Left hindlimb (tissue), 1 donor: ENCODE measurements at places on chromosomes 5 and 9.

GRCh38 chr5:124274949-124275348 lies 471.5 kb downstream of the ZNF608 start:
- no peak for DNase-seq

GRCh38 chr5:124538191-124538590 lies 208.2 kb downstream of the ZNF608 start:
- no peak for DNase-seq

GRCh38 chr9:87387351-87388011 lies 110.2 kb upstream of the DAPK1 start:
- no peak for DNase-seq

DNA sequence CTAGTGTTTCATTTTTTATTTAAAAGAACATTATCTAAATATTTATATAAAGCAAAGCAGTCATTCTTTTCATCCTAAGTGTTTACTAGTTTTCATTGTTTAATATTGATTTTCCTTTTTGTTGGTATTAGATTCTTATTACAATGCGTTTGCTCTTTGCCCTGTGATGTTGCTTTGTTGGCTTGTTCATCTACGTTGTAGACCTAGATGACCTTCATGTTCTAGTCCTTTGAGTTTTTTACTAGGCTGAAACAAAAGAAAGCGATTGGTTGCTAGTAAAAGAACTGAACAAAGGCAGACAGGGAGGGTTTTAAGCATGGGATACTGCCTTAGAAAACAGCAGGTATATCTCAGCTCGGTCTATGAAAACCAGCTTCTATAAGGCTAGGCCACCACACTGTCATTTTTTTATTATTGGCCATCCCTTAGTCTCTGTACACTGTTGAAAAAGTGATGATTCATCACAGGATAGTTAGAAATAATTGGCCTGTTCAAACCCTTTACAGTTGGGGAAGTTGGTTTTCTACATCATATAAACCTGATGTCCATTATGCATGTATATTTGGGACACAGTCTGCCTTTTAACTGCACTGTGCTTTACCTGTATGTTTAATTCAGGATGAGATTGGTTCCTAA lies 119.0 kb downstream of the ZCCHC7 start:
- no peak for DNase-seq

DNA sequence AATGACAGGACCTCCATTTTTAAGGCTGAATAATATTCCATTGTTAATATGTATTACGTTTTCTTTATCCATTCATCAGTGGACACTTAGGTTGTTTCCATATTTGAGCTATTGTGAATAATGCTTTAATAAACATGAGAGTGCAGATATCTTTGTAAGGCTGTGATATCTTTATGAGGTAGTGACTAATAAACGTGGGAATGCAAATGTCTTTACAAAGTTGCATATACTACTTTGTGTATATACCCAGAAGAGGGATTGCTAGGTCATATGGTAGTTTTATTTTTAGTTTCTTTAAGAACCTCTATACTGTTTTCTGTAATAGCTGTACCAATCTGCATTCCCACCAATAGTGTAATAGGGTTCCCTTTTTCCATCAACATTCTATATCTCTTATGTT lies 148.7 kb downstream of the FOCAD start:
- DNase-seq: no peak

DNA sequence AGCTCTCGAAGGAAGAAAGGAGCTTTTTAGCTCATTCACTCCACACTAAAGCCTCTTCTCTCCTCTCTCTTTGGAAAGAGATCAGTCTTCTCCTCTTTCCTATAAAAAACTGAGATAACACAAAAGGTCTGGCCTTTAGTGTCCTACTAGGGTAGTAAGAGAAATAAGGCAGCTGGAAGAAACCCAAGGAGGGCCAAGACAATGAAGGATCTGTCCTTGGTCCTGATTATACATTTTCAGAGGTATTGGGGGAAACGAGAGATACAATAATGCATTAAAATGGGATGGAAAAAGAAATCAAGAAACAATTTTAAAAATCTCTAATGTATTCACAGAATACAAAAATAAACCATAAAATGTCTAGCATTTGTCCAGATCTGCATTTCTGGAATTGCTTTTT lies 184.0 kb downstream of the SLF1 start:
- no peak for DNase-seq

- DNase-seq: peak; percentile 90
These were observed 39.6 kb downstream of the RXRA start for GRCh38 chr9:134365791-134366222.

DNA sequence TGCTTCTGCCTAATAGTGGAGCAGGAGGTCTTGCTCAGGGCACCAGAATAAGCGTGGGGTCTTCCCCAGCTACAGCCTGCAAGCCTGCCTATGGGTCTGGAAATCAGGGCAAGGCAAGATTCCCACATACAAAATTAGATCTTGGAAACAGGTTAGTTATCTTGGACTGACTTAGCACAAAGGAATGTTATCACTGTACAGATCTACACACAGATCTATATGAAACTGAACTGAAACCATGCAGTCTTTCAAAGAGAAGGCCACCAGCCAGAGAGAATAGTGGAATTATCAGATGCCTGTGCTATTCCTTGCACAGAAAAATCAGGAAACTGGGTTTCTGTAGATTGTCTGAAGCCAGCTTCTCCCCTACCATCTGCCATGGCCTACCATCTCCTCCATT lies 585.7 kb downstream of the ACTL7B start:
- no peak for DNase-seq

- no peak for DNase-seq
These were observed 51.9 kb upstream of the ZSWIM6 start for GRCh38 chr5:61280205-61280604.

- DNase-seq: no peak
These were observed 300.7 kb upstream of the FTMT start for GRCh38 chr5:121550989-121551388.

- no peak for DNase-seq
These were observed 8.7 kb downstream of the GAPT start for GRCh38 chr5:58499941-58500340.

- no peak for DNase-seq
These were observed 53.3 kb downstream of the SAR1B start for GRCh38 chr5:134579284-134579771.

- DNase-seq: no peak
These were observed 20.6 kb upstream of the TPD52L3 start for GRCh38 chr9:6307551-6308096.

GRCh38 chr9:76897804-76898525 lies 7.9 kb downstream of the PRUNE2 start:
- no peak for DNase-seq

DNA sequence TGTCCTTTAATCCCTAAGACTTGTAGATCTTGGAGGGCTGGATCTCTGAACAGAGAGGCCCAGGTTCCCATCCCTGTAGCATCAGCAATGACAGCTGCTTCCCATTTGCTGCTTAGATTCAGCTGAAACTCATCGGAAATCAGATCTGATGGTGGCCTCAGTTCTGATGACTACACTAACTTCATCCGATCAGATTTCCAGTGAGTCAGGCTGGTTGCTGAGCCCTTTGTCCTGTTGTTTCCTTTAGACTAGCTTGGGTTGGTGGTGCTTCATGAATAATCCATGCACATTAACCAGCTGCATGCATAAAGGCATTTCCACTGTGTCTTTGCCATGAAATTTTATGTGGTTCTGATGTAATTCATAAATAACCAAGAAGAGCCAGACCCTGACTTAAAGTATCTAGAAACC lies 195.2 kb upstream of the TUT7 start:
- DNase-seq: peak; percentile 48
